ENCODE measurements at places on chromosomes 5 and 9.

DNA sequence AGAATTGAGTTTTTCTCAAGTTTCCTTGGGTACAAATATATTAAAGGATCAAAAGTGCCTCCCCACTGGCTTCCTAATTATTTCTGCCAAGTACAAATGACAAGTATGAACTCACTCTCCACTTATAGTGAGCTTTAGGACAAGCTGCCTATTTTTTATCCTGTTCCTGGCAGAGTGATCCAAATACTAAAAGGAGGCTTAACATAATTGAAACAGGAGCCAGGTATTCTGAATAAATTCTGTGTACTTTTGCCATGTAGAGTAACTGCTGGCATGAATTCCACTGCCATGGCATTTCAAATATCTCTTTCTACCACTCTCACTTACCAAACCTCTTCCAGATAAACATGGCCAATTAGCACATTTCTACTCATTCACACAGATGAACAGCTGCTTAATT lies 171.1 kb downstream of the EPB41L4A start:
- no peak for DNase-seq

DNA sequence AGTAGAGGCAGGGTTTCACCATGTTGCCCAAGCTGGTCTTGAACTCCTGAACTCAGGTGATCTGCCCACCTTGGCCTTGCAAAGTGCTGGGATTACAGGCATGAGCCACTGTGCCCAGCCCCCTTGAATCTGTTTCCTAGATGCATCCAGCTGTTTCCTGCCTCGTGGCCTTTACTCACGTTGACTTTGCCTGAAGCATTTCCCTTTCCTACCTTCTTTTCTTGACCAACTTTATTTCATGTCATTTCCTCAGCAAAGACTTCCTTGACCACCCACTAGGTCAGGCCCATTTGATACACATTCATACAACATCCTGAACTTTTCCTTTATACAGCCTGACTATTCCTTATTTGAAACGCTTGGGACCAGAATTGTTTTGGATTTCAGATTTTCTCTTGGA lies 51.0 kb downstream of the DOCK2 start:
- no peak for DNase-seq

DNA sequence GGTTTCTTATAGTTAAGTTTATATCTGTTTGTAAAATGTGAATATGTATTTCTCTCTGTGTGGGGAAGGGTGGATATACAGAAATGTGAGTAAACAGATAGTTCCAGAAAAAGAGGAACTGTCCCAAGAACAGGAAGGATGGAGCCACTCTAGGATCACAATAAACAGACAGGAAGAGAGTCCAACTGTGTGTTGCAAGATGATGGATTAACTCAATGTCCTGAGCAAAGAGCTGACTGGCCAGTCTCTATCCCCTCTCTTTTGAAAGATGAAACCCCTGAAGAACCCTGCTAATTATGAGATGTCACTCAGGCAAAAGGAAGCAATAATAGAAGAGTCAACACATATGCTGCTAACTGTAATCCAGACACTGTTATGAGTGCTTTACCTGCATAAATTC lies 202.7 kb downstream of the SEMA6A start:
- no peak for DNase-seq

DNA sequence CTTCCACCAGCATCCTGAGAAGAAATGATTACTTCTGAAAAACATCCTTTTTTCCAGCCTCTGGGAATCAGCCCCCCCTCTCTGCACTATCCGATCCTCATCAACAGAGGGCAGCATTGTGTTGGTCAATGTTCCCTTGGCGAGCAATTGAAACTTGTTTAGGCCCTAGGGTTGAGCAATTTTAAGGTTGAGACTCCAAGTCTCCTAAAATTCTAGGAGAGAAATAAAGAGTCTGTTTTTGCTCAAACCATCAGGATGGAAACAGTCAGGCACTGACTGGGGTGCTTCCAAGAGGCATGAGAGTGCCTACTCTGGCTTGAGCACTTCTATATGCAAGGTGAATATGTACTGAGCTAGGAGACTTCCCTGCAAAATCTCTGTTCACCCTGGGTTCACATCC lies 12.4 kb upstream of the CYFIP2 start:
- no peak for DNase-seq

GRCh38 chr5:151570512-151571269 lies 20.4 kb downstream of the FAT2 start:
- no peak for DNase-seq

GRCh38 chr9:126965541-126966428 lies 51.2 kb downstream of the RALGPS1 start:
- DNase-seq: no peak

- no peak for DNase-seq
Observed at GRCh38 chr9:98176391-98177259, 15.8 kb downstream of the CORO2A start.

DNA sequence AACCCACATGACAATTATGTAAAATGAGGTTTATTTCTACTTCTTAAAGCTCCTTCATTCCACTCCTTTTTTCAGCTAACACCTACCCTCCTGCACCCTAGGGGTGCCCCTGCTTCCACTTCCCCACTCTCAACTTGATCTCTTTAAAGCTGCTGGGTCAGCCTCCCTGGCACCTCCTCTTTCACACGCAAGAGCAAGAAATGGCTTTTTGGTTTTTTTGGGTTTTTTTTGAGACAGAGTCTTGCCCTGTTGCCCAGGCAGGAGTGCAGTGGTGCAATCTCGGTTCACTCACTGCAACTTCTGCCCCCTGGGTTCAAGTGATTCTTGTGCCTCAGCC lies 64.4 kb downstream of the SUSD1 start:
- no peak for DNase-seq

- no peak for DNase-seq
Observed at GRCh38 chr9:78235256-78235761, 566 bp upstream of the CEP78 start.

DNA sequence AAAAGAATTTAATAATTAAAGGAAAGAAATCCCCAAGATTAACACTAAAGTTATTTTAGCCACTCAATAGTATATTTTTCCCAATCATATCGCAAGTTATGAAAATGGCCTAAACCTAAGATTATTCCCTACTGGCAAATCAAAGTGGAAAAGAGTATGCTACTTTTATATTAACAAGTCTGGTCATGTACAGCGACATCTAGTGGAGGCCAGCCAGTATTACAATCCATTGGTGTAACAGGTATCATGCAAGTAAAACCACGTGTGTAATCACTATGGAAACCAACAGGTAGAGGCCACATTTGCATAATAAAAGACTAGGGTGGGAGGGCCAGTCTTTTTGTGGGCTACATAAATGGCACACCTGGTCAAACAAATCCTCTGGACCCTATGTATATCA lies 976.4 kb upstream of the CDH9 start:
- DNase-seq: no peak

- DNase-seq: no peak
Observed at GRCh38 chr5:5021436-5021835, 118.7 kb upstream of the ADAMTS16 start.

GRCh38 chr9:69221036-69221435 lies 47.0 kb downstream of the TJP2 start:
- no peak for DNase-seq

DNA sequence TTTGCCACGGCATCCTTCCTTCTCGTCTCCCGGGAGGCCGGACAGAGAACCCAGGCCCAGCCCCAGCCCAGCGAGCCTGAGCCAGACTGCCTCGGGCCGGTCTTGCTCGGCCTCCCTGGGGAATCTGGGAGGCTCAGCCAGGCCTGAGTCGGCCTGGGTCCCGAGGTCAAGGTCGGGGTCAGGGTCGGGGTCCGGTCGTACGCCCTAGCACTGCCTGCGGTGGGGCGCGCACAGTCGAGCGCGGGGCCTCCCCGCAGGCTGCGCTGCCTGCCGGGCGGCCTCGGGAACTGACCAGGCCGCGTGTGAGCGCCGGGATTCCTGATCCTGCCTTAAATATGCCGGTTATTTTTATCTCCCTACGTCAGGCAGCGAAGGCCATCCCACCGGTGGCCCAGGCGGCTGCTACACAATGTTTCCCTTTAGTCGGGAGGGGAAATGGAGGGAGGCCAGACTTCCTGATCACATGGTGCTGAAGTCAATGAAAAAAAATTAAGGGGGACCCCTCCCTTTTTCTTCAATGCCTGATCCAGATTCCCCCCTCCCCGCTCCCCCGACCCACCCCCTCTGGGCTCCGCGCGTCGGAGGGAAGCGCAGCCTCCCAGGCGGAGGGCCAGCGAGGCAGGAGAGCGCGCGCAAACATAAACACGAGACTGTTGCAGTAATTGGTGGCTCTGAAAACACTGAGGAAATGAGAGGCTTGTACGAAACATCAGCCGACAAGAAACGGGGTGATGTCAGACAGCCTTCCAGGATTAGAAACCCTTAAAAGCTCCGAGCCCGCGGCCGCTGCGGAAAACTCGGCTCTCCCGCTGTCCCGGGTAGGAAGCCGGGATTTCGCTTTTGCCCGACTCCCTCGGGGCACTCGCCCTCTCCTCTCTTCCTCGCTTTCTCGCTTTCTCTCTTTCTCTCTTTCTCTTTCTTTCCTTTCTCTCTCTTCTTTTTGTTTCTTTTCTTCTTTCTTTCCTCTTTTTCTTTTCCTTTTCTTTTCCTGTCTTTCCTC lies 148.2 kb upstream of the KLF4 start:
- DNase-seq: peak; percentile 81

GRCh38 chr5:109324931-109325330 lies 84.8 kb downstream of the PJA2 start:
- no peak for DNase-seq

GRCh38 chr5:146068977-146069779 lies 36.2 kb downstream of the PLAC8L1 start:
- DNase-seq: no peak

- DNase-seq: no peak
Observed at GRCh38 chr5:93621327-93621798, 38.3 kb downstream of the NR2F1 start.

GRCh38 chr9:91187311-91187964 lies 174.3 kb downstream of the AUH start:
- DNase-seq: no peak

GRCh38 chr9:81621785-81622259 lies 67.5 kb downstream of the TLE1 start:
- no peak for DNase-seq

- DNase-seq: no peak
Observed at GRCh38 chr5:78496373-78496772, 136.0 kb downstream of the SCAMP1 start.

- no peak for DNase-seq
Observed at GRCh38 chr5:123285122-123286023, 137.8 kb downstream of the CEP120 start.

DNA sequence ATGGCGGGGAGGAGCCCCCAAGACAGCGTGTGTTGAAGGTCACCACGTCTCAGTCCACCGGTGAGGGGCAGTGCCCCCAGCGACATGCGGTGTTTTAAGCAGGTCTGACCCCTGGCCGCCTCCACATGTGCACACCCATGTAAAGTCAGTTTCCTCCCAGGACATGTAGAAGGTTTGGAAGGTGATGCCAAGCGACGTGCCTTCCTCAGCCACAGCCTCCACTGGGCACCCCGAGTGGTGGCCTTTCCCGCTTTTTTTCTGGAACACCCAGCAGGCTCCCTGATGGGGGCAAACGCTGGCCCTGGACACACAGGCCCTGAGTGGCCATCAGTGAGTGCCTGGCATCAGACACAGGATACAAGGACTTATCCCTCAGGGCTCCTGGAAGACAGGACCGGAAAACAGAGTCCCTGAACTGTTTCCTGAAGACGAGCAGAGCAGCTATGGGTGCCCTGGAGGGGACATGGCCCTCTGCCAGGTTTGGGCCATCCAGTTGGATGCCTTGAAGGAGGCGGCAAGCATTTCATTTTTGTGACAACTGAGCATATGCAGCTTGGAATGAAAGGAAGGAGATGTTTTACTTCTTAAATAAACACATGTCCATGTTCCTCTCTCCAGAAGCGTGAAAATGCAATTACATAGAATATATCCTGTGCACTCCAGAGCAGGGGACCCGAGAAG lies 275.8 kb upstream of the IRX2 start:
- no peak for DNase-seq

DNA sequence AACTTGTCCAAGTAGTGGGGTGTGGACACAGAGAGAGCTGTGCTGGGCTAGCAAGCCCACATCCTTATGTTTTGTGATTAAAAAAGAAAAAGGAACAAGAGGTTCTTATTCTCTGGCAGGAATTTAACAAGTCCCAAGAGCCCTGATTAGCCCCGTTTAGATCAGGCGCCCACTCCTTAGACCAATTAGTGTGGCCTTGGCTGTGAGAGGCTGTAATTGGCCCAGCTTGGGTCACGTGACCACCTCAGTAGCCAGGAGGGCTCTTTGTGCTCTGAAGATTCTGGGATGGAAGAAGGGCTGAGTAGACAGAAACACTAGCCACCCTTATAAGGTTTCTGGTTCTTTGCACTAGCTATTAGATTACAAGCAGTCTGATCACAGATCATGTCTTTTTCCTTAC lies 31.1 kb downstream of the GCNT4 start:
- DNase-seq: no peak

GRCh38 chr9:137879052-137879451 lies 1.5 kb downstream of the CACNA1B start:
- no peak for DNase-seq

GRCh38 chr5:94849821-94850736 lies 231.6 kb downstream of the SLF1 start:
- DNase-seq: peak; percentile 34

DNA sequence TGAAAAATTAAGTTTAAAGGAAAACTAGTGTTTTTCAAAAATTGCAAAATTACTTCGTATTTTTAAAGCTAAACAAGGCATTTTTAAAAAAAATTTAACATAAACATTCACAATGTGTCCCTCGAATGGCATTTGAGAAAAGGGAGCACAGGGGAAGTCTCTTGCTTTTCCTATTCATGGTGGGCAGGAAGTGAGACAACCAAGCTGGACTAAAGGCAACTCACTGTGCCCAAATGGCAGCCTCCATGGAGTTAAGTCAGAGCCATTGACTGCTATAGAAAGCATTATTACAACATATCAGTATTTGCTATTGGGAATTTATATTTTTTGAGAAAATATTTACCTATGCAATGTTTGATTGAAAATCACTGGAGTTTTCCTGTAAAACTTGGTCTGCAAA lies 8.3 kb downstream of the HNRNPH1 start:
- DNase-seq: no peak

GRCh38 chr5:74126294-74126693 lies 500.3 kb downstream of the ARHGEF28 start:
- no peak for DNase-seq

DNA sequence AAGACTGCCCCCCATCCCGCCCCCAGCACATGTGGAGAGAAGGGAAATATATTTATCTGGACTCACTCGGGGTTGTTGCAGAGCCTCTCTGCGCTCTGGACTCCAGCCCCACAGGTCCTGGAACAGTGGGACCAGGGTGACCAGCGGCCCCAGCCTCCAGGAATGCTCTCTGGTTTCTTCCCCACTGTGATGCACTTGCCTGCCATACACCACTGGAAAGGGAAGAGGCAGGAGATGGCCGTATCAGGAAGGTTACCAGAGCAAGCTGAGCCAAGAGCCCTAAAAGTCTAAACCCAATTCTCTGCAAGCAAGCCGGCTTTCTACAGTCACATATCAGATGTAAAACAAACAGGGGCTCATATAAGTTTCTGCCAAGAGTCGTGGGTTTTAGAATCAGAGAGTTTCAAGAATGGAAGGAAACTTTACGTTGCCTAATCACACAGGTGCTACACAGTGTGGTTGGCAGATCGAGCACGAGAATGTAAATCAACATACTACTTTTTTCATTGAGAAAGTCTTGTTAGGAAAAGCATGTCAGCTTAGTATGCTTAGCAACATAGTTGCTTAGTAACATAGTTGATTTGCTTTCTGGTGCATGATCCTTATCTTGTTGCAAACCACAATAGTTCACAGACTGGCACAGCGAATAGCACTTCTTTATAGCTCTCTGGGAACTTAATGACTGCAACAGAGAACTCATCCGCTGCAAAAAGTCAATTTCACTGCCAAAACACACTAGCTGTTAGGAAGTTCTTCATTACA lies 201.2 kb downstream of the TARS1 start:
- DNase-seq: peak; percentile 23

GRCh38 chr9:133098871-133099270 lies 22.2 kb downstream of the RALGDS start:
- DNase-seq: no peak

Measured in AG04449 (cell line).